ENCODE measurements at places on chromosomes 7 and 10.

GRCh38 chr7:151796091-151796870 is 80.6 kb downstream of the PRKAG2 start:
- no peak for DNase-seq

DNA sequence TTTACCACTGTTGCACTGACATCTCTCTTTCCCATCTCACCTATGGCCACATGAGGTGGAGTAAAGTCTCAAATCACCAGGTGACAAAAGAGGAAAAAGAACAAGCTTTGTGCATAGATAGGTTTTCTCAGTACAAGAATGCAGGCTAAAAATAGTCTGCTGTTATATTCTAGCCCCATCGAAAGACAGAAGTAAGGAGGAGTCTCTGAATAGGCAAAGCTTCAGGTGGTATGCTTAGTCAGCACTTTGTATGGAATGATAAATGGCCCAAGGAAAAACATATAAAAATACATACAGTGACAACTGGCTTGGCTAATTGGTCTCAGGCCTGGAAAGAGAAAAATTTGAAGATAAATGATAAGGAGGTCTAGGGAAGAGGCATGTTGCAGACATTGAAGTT is 39.6 kb upstream of the KCND2 start:
- no peak for DNase-seq

GRCh38 chr7:121276313-121276712 is 52.5 kb upstream of the WNT16 start:
- no peak for DNase-seq

- no peak for DNase-seq
Measured at GRCh38 chr7:27245798-27246691, 3.4 kb downstream of the EVX1 start.

DNA sequence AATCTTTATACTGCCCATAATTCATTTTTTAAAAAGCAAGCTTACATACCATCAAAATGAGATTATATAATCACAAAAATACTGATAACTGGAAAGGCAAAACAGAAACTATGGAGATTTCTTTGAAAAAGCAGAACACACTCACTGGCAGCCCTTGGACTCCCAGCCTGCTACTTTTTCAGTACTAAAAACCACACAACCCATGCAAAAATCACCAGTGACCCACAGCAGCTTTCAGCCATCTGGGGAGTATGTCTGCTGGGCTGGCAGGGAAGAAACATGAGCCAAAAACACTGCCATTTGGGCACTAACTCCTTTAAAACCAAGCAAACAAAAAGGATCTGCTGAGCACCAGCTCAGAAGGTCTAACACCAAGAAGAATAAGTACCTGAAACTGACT is 80.0 kb upstream of the DDC start:
- DNase-seq = no peak

- no peak for DNase-seq
Measured at GRCh38 chr10:14782691-14783363, 8.1 kb upstream of the FAM107B start.

- DNase-seq = no peak
Measured at GRCh38 chr7:103240806-103241205, 56.4 kb upstream of the PMPCB start.

DNA sequence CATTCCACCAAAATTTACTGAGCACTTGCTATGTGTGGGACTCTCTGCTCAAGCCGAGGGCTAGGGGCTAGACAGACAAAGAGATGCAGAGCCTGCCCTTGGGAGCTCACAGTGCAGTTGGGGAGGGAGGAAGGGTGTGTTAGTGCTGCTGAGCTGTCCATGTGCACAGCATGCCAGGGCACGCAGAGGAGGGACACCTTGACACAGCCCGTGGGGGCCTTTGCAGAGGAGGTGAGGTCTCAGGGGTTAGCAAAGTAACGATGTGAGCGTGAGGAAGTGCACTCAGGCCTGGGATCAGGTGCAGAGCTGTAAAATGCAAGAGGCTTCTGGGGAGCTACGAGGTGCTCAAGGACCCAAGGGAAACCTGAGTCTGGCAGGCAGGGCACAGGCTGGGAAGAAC is 16.3 kb downstream of the PRKCQ start:
- no peak for DNase-seq

- no peak for DNase-seq
Measured at GRCh38 chr10:89946106-89946505, 244.7 kb downstream of the KIF20B start.

GRCh38 chr10:42932116-42932515 is 144.8 kb upstream of the RET start:
- no peak for DNase-seq

DNA sequence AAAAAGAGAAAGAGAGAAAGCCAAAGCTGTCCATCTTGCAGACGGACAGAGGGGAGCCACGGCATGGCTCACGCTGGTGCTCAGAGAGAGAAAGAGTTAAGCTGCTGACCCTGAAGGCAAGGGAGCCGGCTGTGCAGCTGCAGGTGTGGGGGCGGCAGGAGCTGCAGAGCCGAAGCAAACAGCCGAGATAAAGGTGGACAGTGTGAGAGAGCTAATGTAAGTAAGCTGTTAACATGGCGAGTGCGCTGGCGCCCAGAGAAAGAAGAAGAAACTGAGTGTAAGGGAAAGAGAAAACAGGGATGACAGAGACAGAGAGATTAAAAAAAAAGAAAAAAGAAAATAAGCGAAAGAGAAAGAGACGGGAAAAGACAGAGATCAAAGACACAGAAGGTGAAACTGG is 18.2 kb downstream of the COL17A1 start:
- DNase-seq = no peak

GRCh38 chr10:100014071-100014762 is 4.5 kb upstream of the DNMBP start:
- DNase-seq = no peak
